T-helper 9 cell (primary cell): ENCODE measurements at places on chromosomes 7 and 10.

DNA sequence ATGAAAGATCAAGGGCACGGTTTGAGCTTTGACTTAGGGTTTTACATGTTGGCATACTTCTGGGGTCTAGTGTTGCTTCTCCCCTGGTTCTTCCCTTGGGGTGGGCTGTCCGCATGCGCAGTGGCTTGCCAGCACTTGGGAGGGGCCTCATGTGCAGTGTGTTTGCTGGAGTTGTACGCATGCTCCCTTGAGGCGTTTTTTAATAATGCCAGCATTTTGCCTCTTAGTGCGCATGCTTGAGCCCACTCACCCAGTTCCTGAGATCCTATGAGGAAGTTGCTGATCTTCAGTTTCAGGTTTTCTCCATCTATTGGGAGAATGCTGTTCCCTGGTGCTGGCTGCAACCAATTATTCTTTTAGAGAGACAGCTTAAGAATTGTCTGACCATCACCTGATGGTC, 113.4 kb upstream of the GPR141 start:
- DNase-seq, result no peak

DNA sequence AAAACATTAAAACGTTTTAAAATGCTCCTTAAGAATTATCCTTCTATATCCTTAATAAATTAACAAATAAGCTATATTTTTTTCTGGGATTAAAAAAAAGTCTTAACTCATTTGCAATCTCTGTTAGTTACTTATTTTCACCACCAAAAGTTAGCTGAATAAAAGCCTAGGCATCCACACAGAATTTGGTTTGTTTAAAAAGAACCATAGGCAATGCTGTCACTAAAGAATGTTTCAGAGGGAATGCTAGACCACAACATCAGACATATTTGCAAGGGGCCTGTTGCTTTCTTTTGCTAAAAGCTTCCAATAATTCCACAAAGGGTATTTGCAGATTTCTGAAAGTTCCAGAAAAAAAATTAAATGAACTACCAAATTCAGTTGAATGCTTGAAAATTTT, 244.2 kb downstream of the POU6F2 start:
- no peak for DNase-seq

DNA sequence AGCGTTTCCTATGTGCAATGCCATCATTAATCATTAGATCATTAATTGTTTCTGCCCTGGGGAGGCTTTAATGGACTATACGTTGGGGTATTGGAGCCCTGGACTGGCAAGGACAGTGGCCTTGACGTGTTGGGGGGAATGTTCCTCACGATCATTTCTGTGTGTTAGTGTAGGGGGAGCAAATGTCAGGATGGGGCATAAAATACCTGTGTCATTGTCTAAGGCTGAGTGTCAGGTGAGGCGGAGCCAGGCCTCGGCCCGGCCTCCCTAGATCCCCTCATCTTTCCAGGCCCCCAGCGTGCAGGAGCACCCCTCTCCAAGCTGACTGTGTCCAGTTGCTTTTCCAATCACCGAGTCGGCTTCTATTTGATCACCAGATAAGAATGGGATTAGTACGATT, 346.4 kb upstream of the SHH start:
- DNase-seq, result no peak

DNA sequence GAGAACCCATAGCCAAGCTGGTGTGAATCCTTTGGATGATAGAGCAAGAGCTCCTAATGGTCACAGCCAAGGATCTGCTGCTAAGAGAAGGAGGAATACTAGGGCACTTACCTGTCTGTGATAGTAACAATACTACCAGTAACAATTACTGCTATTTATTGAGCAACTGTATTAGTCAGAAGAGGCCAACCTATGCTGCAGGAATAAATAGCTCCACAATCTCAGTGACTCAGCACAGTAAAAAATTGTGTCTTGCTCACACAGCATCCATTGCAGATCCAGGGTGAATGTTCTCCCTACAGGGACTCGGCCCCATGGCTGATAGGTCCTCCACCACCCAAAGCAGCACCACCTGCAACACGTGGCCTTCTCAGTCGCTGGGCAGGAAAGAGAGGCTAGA, 257.6 kb upstream of the ZMIZ1 start:
- DNase-seq, result no peak

GRCh38 chr10:98748298-98748697, 301.6 kb upstream of the HPS1 start:
- DNase-seq, result no peak

- no peak for DNase-seq
These were observed 14.1 kb upstream of the TMEM273 start for GRCh38 chr10:49202266-49202665.

GRCh38 chr7:151181011-151181431, 6.0 kb downstream of the ASB10 start:
- no peak for DNase-seq

- DNase-seq, result no peak
These were observed 361.5 kb downstream of the FRMD4A start for GRCh38 chr10:13969118-13969791.

- no peak for DNase-seq
These were observed 160.8 kb downstream of the HDAC9 start for GRCh38 chr7:18656362-18656761.

GRCh38 chr10:60358282-60358681, 31.4 kb downstream of the ANK3 start:
- no peak for DNase-seq

DNA sequence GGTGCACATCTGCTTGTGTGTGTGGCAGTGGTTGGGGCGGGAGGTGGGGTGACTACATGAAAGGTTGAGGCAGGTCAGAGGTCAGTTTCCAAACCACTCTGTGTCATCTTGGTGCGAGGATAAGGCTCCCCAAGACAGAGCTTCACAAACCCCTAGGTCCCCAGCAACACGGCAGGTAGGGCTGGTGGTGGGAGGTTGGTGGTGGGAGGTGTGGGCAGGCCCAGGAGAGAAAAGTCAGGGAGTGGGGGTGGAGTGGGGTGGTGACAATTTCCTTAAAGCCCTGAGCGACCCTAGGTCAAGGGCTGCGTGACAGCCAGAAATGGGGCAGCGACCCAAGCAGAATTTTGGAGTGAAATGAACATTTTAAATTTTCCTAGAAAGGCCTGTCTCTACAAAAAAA, 1.6 kb upstream of the STRA8 start:
- DNase-seq, result no peak

DNA sequence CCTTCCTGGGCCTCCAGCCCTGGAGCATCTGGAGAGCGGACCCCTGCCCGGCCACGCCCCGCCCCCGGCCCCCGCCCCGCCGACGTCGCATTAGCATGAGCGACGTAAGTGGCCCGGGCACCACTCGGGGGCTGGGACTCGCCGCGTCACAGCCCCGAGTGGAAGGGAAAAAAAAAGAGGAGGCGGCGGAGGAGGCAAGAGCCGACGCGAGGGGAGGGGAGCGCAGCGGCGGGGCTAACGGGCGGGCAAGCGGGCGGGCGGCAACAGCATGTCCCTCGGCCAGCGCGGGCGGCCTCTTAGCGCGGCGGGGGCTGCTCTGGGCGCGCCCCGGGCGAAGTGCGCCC, at the start of gene SLC18A3:
Gene SLC18A3, plus strand, starts transcription at position 197 of the 344 bp plus-strand sequence. CDS start 431 bp downstream, outside the sequence.
- DNase-seq, result no peak

- DNase-seq, result no peak
These were observed 79.3 kb upstream of the ACBD5 start for GRCh38 chr10:27319752-27320431.
